ENCODE measurements at places on chromosomes 7 and 10.

- DNase-seq = no peak
Observed at GRCh38 chr7:18213652-18214051, 186.0 kb upstream of the PRPS1L1 start.

GRCh38 chr7:115340828-115341227 is 418.9 kb downstream of the MDFIC start:
- no peak for DNase-seq

DNA sequence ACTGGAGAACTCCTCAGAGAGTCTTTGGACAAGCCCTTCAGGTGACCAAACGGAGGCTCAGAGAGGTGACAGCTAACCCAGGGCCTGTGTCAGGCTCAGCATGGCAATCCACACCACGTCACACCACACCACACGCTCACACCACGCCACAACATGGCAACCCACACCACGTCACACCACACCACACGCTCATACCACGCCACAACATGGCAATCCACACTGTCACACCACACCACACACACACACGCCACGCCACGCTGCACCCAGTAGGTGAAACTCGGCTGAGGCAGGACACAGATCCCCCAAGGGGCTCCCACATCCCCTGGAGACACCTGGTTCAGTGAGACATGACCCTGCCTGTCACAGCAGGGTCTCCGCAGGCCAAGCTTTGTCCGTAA is 107.3 kb downstream of the PDGFA start:
- DNase-seq = no peak

DNA sequence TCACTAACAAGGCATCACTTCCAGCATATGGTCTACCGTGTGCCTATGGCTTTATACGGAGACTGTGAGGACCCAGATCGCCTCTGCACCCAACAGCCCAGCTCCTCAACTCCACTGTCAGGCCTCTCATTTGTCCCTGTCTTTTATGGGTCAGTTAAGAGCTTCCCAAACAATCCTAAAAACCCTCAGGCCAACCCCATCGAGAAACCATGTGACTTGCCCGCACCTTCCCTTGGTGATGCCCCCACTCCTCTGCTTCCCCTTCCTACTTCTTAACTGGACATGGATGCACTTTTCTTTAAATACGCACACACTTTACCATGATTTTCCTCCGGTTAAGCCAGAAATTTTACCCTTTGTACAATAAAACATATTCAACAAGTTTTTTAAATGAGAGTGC is 46.8 kb downstream of the BAIAP2L1 start:
- DNase-seq = no peak

DNA sequence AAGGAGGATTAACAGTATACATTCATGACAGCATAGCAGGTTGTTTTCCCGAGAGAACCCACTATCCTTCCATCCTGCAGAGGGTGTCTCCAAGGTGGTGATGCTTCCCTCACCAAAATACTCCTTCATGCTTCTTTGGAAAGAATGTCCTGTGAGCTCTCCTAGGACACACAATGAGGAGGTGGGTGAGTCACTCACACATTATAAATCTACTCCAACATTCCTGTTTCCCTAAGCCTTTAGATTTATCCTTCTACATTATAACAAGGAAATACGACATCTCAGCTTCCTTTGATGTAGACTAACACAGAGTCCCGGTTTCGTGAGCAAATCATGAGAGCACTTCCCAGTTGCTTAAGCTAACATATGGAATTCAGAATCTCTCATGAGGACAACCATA is 689.7 kb upstream of the CELF2 start:
- DNase-seq = no peak

- DNase-seq = no peak
Observed at GRCh38 chr10:55398497-55398882, 597.5 kb upstream of the PCDH15 start.

GRCh38 chr10:99693933-99694583 is 34.7 kb downstream of the ENTPD7 start:
- no peak for DNase-seq

DNA sequence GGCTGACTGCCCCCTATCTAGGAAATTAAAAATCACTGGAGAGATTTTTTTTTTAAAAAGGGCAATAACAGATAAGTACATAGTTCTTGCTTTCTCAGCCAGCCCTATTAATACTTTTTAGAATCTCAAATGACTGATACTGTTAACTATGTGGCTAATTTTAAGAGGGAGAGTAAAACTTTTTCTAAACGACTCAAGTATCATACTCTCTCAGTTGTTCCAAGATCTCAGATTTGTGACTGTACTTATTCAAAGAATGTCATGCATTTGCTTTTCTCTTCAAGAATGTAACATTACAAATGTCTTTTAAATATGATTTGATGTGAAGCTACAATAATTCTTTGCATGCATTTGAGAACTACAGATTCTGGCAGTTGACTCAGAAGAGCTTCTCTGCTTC is 55.4 kb upstream of the RAB11FIP2 start:
- DNase-seq = no peak

DNA sequence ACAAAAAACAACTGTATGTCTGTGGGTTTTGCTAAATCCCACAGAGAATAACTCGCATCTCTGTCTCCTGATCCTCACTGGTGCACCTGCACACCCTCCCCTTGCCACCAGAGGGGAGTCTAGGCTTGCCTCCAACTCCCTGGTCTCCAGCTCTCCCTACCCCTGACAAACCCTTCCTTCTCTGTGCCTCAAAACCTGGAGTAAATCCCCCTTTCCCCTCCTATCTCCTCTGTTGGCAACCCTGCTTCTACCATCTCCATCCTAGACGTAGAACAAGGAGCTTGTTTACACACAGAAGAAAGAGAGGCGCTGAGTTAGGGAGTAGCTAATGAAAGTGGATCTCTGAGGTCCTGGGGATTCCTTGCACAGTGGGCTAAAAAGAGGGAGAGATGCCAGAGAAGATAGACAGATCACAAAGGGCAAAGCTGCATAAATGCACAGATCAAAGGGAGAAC is 6.0 kb downstream of the MBLAC1 start:
- DNase-seq = peak; percentile 30
